ENCODE measurements at places on chromosomes 2 and 18.

DNA sequence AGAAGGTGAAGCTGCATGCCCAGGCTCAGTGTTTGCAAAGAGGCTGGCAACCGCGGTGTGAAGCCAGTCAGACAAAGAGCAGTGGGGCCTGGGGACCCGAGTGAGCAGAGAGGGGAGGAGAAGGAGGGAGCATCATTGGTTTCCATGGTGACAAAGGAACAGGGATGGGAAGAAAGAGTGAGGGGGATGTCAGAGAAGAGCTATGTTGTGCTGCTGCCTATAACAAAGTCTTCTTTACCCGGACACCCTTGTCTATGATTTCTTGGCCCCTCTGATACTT lies 14.5 kb downstream of the TMEM247 start:
- no peak for DNase-seq

GRCh38 chr2:206086716-206087350 lies 859 bp upstream of the INO80D start:
- no peak for DNase-seq

DNA sequence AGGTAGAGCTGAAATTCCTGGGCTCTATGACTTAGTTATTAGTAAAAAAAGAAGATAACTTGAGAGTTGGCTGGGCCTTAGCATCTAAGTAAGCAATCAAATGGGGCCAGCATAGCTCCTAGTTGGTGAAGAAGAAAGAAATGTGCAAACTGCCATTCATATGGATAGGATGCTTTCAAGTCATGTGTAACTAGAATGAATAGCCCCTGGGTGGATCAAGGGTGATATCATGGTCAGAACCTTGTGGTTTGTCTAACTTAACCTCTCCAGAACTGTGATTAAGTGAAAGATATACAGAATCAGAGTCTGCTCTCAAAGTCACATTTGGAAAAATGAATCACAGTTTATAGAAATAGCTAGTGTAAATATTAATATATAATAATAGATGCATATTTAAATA lies 198.7 kb upstream of the DTNA start:
- no peak for DNase-seq

DNA sequence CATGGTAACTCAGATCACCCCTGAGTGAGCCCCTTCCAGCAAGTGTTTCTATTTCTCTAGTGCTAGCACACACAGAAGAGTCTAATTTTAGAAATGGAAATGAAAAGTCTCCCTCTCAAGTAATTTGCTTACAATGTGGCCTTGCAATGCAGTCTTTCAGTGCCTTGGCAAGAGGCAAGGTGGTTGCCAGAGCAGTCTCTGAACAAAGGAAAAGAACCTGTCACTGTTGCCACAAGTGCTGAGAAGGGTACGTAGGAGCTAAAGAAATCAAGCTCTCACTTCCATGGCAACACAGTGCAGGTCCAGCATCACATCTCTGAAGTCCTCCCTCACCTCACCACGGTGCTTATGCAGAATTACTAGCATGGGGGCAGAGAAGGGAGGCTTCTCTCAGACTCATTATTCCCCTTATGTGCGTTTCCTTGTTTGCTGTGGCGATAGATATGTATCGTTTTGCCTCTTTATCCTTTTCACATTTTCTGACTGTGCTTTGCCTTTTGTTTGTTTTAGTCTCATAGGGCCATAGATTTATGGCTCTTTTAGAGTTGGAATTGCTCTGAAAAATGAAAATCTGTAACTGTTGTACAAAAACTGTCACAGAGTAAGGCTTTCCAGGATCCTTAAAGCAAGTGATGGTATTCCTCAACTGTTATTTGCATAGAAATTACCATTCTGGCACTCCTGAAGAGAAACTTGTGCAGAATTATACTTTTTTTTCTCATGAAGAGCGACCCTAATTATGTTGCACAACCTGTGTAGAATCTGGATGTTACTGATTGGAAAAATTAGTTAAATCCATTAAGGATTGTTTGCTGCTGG lies 164.8 kb downstream of the CCDC85A start:
- no peak for DNase-seq

GRCh38 chr2:43307973-43308372 lies 81.6 kb upstream of the ZFP36L2 start:
- no peak for DNase-seq

- DNase-seq: no peak
Measured at GRCh38 chr2:115165529-115166109, 723.2 kb downstream of the DPP10 start.

- no peak for DNase-seq
Measured at GRCh38 chr2:16243411-16243996, 303.2 kb downstream of the MYCN start.

- DNase-seq: no peak
Measured at GRCh38 chr2:45543257-45543656, 67.8 kb downstream of the SRBD1 start.

GRCh38 chr2:228777855-228778355 lies 493.2 kb downstream of the PID1 start:
- DNase-seq: no peak

DNA sequence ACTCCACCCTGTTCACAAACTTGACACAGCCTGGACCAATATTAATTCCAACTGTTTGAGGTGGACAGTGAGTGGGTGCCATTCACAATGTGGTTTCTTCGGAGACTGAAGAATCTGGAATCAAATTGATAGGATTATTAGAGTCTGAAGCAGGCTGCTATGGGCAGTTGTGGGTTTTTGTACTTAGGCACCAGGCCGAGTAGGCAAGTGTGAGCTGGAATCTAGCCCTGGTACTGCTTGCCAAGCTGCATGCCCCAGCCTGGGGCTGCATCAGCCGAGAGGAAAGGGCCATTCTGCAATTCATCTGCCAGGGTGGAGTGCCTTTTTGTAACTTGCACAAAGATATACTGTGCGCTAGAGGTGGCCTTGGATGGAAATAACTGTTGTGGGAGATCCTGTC lies 654.7 kb upstream of the FANCL start:
- no peak for DNase-seq

DNA sequence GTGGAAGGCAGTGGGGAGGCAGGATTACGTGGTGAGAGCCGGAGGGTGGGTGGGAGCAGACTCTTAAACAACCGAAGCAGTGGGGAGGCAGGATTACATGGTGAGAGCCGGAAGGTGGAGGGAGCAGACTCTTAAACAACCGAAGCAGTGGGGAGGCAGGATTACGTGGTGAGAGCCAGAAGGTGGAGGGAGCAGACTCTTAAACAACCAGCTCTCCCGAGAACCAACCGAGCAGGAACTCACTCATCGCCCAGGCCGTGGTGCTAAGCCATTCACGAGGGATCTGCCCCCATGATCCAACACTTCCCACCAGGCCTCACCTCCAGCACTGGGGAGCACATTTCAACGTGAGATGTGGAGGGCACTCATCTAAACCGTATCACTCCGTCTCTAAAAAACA lies 87.7 kb downstream of the RTP5 start:
- no peak for DNase-seq

DNA sequence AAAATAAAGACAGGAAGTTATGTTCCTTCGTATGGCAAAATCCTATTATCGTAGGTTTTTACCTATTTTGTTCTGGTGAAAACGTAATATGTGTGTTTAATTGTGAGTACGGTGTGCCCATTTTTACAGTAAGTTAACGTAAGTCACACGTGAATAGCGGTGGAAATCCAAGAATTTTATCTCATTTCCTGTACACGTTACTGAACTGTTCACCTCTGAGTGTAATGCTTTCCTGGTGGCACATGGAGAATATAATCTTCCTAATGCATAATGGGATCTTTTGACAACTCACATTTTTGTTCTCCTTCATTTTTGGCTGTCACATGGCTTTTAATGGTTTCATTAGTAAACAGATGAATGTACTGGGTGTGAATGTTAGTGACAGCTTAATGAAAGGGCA lies 28.2 kb downstream of the BCL2L11 start:
- DNase-seq: no peak

GRCh38 chr18:51236225-51236624 lies 38.7 kb upstream of the MEX3C start:
- DNase-seq: no peak

DNA sequence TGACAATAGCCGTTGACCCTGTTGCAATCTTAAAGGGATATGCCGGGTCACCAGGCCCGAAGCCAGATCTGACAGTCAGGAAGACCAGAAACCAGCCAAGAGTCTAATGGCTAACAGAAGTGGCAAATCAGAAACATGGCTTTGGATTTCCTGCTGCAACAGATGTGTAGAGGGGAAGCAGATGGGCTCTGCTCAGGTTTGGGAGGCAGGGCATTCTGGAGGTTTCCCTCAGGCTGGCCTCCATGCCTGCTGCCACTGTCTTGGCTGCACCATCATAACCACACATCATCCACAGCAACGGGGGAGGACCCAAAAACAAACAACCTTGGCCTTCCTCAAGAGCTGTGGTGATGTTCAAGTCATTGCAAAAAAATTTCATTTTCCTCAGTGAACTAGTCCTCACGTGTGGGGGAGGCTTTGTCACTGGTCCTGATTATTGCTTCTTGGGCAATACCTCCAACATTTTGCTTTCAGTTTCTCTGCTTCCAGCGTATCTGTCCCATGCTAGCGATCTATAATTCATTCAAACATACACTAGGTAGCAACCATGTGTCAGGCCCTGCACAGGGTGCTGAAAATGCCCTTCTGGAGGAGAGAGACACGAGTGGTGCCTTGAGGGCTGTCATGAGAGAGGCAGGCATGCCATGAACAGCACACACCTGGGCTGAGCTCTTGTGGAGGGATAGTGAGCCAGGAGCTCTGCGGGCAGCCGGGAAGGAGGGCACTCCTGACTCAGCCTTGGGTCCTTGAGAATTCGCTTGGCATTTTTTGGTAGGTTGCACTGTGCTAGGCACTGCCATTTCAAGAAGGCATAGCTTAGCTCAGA lies 48.2 kb upstream of the LGALSL start:
- DNase-seq: no peak

GRCh38 chr18:48161911-48162698 lies 231.6 kb upstream of the SMAD2 start:
- DNase-seq: no peak

DNA sequence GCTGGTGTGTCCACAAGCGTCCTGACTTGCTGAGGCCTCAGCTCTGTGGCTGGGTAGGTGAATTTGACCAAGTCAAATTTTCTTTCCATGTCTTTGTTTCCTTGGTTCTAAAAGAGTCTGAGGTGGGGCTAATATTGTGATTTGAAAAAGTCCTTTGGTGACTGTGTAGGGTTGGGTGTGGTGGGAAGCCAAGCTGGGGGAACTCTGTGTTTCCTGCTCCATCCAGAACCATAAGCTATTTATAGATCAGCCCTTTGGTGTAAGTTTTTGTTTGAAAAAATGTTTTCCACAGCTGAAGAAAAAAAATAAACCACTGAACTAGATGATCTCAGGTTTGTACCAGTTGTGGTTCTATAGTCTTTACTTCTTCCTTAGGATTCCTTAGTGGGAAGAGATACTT lies 462.7 kb downstream of the TGIF1 start:
- no peak for DNase-seq

GRCh38 chr2:37232131-37232933 lies 874 bp downstream of the NDUFAF7 start:
- no peak for DNase-seq

All from stimulated activated CD4-positive, alpha-beta T cell treated with anti-CD3 and anti-CD28 coated beads, Interleukin-12 subunit alpha, Interleukin-12 subunit beta, amount 100 ng/mL, for 48 hours (primary cell).